ENCODE measurements at places on chromosomes 3 and 15. TPM values are rescaled to one million over a fixed set of nuclear protein-coding genes. Genes with fewer than 3 reads are reported as not detected.

The GOLGA6A gene
- 1.4 TPM for total RNA-seq

The MYLK gene
- 17.1 TPM for total RNA-seq

GRCh38 chr3:181881749-181882148, 170.0 kb downstream of the SOX2 start:
- H3K27ac ChIP-seq = no peak overlapping the region
- H3K4me3 ChIP-seq = no peak overlapping the region
- no peaks in the 10 kb centered on the region for H3K36me3 ChIP-seq
- H3K27me3 ChIP-seq = no peaks in the 10 kb centered on the region
- DNase-seq = no peak

DNA sequence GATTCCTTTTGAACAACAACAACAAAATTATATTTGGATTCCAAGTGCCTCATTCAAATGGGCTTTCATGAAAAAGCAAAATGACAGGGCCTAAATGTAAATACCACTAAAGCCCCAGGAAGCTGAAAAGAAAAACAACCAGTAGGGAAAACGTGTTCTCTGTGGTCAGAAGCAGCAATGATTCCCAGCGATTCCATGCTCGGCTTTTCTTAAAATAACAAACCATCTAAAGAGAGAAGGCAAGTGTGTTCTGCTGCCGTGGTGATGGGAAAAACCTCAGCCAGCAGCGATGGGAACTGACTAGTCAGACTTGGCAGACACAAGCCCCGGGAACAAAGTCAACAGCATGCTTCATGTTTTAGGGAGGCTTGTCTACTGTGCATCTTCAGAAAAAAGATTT, 153.6 kb downstream of the TNIK start:
- no peaks in the 10 kb centered on the region for H3K27me3 ChIP-seq
- DNase-seq = no peak
- no peaks in the 10 kb centered on the region for H3K36me3 ChIP-seq
- H3K4me3 ChIP-seq = no peak overlapping the region

- no peak overlapping the region for H3K27ac ChIP-seq
- no peaks in the 10 kb centered on the region for H3K4me1 ChIP-seq
- H3K36me3 ChIP-seq = no peaks in the 10 kb centered on the region
- no peaks in the 10 kb centered on the region for H3K27me3 ChIP-seq
- DNase-seq = no peak
These were observed 46.2 kb downstream of the TRIM69 start for GRCh38 chr15:44782516-44782915.

DNA sequence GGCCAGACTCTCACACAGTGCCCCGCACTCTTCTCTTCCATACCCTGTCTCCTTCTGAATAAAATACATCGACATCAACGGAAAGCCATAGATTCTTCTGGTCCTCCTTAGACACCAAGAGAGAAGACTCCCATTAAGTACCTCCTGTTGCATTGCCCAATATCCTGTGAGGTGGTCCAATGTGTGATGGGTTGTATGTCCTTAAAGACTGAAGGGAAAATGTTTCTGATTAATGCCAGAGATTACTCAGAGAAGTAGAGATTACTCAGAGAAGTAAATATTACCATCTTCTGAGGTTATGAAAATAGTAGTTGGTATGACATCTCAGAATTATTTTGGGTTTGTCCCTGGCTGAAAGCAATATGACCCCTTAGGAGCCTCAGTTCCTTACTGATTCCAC, 60.8 kb upstream of the GALNT15 start:
- H3K4me3 ChIP-seq = no peak overlapping the region
- no peaks in the 10 kb centered on the region for H3K27me3 ChIP-seq
- no peak for DNase-seq
- H3K27ac ChIP-seq = no peak overlapping the region
- H3K36me3 ChIP-seq = no peaks in the 10 kb centered on the region

DNA sequence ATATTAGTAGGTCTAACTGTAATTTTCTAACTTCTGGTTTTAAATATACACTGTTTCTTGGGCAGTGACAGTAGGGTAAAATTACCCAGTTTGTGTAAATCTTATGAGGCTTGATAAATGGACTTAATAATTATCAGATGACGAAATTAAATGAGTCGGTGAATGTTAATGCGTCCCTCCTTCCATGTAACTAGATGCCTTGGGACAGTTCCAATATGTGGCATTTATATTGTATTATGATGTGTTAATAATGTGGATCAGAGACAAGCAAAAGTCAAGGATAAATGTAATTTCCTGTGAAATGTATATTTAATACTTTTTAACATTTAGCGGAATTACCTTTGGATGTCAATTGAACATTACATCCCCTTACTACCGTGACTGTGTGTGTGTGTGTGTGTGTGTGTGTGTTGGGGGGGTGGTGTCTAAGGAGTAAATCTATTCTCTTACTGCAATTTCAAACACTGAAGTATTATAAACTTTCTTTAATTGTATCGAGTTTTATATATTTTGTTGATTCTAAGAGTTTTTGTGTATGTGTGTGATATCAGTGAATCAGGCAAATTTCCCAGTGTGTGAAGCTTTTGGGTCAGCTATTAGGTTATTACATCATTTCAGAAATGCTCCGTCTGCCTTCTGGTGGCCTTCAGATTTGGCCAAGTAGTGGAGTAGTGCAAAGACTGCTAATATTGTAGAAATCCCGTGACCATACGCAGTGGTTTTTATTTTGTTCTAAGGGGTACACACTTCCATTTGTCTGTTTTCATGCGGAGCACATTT, 50.1 kb downstream of the CNTN4 start:
- peaks cover 2% of the 10 kb centered on the region for H3K27me3 ChIP-seq
- H3K4me1 ChIP-seq = no peaks in the 10 kb centered on the region
- H3K4me3 ChIP-seq = no peak overlapping the region
- no peak overlapping the region for H3K27ac ChIP-seq
- H3K36me3 ChIP-seq = no peaks in the 10 kb centered on the region

The CMSS1 gene
- 5.3 TPM for total RNA-seq

- no peaks in the 10 kb centered on the region for H3K4me1 ChIP-seq
- H3K27me3 ChIP-seq = no peaks in the 10 kb centered on the region
These were observed 328.5 kb upstream of the GOLIM4 start for GRCh38 chr3:168424059-168424734.

The ZKSCAN7 gene
- total RNA-seq = 3.2 TPM

The FEM1B gene
- total RNA-seq = 27.7 TPM

The RAD51 gene
- total RNA-seq = 0.25 TPM

The HRG gene
- 41.8 TPM for total RNA-seq

- H3K27me3 ChIP-seq = no peaks in the 10 kb centered on the region
- no peak for DNase-seq
- H3K4me1 ChIP-seq = no peaks in the 10 kb centered on the region
These were observed 80.3 kb downstream of the PEX5L start for GRCh38 chr3:179956416-179956830.

DNA sequence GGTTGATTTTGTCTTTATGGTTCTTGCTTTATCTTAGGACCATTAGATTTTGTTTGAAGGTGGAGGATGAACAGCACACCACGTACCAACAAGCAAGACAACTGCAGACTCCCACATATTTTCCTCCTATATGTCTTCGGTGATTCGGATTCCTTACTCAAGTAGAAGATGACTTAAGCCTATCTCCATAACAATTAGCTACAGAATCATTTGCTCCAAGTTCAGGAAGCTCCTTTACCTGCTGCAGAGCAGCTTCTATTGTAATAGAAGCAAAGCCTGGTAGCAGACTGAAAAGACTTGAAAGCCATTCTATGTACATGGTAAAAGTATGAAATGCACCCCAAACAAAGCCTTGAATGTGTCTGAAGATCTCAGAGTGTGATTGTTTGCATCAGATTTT, 229.0 kb downstream of the SOX2 start:
- H3K27ac ChIP-seq = no peak overlapping the region
- DNase-seq = no peak
- H3K4me1 ChIP-seq = no peaks in the 10 kb centered on the region
- H3K4me3 ChIP-seq = no peak overlapping the region
- H3K27me3 ChIP-seq = no peaks in the 10 kb centered on the region

DNA sequence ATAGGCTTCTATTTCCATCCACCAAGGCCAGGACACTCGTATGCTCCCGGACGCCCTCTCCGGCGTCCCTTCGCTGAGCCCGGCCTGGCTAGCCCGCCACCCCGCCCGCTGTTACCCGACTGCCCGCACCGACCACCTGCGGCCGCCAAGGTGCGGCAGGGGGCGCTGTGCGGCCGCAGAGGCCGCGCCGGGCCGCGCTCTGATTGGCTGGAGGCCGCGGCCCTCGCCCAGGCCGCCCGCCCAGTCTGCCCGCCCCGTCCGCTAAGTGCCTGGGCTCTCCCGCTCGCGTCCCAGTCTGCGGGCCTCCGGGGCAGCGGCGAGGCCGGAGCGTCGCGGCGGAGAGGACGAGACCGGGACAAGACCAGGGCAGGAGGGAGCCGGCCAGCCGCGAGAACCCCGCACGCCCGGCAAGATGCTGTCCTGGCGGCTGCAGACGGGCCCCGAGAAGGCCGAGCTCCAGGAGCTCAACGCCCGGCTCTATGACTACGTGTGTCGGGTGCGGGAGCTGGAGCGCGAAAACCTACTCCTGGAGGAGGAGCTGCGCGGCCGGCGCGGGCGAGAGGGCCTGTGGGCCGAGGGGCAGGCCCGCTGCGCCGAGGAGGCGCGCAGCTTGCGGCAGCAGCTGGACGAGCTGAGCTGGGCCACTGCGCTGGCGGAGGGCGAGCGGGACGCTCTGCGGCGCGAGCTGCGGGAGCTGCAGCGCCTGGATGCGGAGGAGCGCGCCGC, at the start of gene SYNM:
Gene SYNM (plus strand): TSS at position 293 of the 726 bp plus-strand sequence. CDS start 120 bp downstream, at position 413.
- peaks cover 16% of the 10 kb centered on the region for H3K4me1 ChIP-seq
- DNase-seq = peak; percentile 73
- no peaks in the 10 kb centered on the region for H3K27me3 ChIP-seq
- H3K36me3 ChIP-seq = no peaks in the 10 kb centered on the region

- no peak overlapping the region for H3K27ac ChIP-seq
- H3K36me3 ChIP-seq = no peaks in the 10 kb centered on the region
- H3K27me3 ChIP-seq = no peaks in the 10 kb centered on the region
- H3K4me1 ChIP-seq = peaks cover 15% of the 10 kb centered on the region
- H3K4me3 ChIP-seq = no peak overlapping the region
These were observed 34.0 kb downstream of the WWTR1 start for GRCh38 chr3:149623824-149624223.

The RAD54L2 gene
- 25.1 TPM for total RNA-seq

The TEX9 gene
- 1.3 TPM for total RNA-seq

DNA sequence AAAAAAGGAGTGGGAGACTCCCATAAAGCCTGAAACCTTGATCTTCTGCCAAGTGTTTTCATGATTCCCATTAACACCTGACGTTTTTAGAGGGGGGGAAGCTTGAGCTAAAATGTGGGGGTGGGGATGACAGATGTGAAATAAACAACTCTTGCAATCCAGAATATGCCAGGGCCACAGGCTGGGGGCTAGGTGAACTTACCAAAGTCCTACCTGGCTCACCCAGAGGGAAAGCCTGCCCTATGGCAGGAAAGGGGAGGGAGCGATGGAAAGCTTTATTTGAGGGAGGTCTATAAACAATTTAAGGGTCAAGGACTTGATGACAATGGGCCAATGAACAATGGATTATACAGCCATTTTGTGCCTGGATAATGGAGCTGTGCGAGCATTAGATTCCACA, 108.3 kb downstream of the LRIG1 start:
- DNase-seq = no peak
- no peak overlapping the region for H3K27ac ChIP-seq
- H3K36me3 ChIP-seq = peaks cover 30% of the 10 kb centered on the region
- H3K4me3 ChIP-seq = no peak overlapping the region
- no peaks in the 10 kb centered on the region for H3K4me1 ChIP-seq

The WHAMM gene
- total RNA-seq = 3.8 TPM

GRCh38 chr15:88909956-88910831, 3.0 kb downstream of the MFGE8 start:
- H3K36me3 ChIP-seq = no peaks in the 10 kb centered on the region
- no peaks in the 10 kb centered on the region for H3K27me3 ChIP-seq
- H3K4me1 ChIP-seq = peaks cover 3% of the 10 kb centered on the region
- no peak for DNase-seq

The PRTG gene
- total RNA-seq = 2.4 TPM

DNA sequence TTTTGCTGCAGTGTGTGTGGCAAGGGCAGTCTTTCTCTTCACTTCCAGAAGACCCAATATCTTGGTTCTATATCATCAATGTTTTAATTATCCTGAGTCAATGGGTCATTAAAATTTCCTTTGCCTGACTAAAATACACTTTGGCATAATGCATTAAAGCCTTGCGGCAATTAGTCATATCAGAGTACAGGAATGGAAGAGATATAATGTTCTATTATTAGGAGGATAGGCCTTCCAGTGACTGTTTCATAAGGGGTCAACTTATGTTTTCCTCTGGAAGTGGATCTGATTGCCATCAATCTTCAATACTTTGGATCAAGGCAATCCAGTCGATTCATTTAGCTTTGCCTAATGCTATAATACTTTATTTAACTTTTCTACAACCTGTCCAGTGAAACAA, 9.4 kb upstream of the SECISBP2L start:
- no peaks in the 10 kb centered on the region for H3K36me3 ChIP-seq
- H3K4me3 ChIP-seq = no peak overlapping the region
- no peak for DNase-seq
- no peaks in the 10 kb centered on the region for H3K27me3 ChIP-seq

The NRG4 gene
- total RNA-seq = not detected

GRCh38 chr3:22156868-22157267, 405.9 kb upstream of the ZNF385D start:
- peaks cover 10% of the 10 kb centered on the region for H3K4me1 ChIP-seq
- H3K36me3 ChIP-seq = no peaks in the 10 kb centered on the region
- no peak overlapping the region for H3K4me3 ChIP-seq
- no peak overlapping the region for H3K27ac ChIP-seq
- no peak for DNase-seq
- H3K27me3 ChIP-seq = no peaks in the 10 kb centered on the region

DNA sequence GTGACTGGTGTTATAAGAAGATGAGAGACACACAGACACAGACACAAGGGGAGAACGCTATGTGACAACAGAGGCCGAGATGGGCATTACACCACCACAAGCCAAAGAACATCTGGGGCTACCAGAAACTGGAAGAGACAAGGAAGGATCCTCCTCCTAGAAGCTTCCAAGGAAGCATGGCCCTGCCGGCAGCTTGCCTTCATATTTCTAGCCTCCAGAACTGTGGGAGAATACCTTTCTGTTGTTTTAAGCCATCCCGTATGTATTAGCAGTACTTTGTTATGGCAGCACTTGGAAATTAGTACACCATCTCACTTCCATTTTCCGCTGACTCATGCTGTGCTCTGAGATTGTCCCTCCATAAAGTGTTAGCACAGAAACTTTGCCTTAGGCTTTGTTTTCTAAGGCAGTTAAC, 38.7 kb upstream of the CA12 start:
- no peak overlapping the region for H3K4me3 ChIP-seq
- H3K36me3 ChIP-seq = no peaks in the 10 kb centered on the region
- H3K27me3 ChIP-seq = no peaks in the 10 kb centered on the region

Data from liver (tissue), 10 donors.